ENCODE measurements at places on chromosomes 7 and 10.

DNA sequence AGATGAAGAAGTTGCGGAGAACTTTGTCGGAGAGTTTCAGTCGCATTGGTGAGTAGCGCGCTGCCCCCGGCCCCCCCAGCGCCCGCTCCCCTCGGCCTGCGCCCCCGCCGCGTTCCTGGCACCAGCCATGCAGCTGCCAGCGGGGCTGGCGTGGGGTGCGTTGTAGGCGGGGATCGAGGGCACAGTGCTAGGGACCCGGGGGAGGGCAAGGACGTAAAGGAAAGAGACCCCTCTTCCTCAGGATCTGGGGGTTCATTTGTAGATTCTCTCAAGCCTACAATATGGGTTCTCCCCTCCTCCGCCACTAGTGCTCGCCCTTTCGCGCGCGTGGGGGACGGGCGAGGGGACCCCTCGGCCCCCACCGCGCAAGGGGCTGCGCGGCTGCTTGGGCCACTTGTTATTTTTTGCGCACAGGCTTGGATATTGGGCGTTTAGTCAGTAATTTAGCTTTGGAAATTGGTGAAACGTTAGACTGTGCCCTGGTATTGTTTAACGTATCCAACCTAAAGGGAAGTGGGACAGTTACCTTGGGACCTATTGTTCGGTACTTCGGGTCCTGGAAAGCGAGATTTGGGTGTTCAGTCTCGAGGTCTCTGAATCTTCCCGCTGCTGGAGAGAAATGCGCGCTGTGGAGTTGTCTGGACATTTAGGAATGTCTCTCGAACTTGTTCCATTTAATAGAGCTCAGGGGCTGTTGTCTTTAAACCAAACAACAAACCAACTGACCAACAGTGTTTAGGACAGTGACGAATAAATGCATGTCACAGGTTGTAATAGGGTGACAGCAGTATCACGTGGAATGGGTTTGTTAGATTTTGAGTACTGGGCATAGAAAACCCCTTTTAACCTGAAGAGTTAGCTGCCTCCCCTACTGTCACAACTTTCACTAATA lies 796 bp downstream of the CDK14 start:
- DNase-seq = peak; percentile 58

- DNase-seq = no peak
These were observed 14.7 kb downstream of the AHR start for GRCh38 chr7:17313194-17313593.

- no peak for DNase-seq
These were observed 2.6 kb upstream of the TCERG1L start for GRCh38 chr10:131314148-131314547.

DNA sequence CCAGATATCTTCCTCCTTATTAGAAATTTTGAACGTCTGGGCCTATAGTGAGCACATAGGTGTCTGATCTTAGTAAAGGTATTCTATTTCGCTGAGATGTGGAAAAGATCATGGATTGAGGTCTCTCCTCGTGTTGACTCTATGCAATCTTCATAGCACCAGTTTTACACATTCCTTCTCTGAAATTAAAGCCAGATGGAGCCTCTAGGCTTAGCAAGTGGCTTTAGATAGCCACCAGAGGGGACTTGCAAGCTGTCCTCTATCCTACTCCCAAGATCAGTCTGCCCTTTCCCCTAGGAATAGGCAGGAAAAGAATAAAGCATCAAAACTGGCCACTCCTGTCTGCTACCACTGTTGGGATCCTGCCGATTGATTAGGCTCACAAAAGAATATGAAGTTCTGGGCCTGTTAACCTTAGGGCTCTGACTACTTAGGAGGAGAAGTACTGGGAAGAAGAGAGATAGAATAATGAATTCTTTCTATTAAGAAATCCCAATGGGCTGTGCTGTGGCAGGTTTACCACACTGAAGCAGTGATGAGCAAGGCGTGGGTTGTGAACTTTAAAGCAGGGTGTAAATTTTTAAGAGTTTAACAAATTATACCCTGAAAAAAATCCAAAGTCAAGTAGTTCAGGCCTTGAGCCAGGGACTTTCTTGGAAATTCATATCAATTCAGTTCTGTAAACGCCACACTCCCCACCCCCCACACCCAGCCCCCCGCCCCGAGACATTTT lies 2.2 kb upstream of the STRIP2 start:
- no peak for DNase-seq

DNA sequence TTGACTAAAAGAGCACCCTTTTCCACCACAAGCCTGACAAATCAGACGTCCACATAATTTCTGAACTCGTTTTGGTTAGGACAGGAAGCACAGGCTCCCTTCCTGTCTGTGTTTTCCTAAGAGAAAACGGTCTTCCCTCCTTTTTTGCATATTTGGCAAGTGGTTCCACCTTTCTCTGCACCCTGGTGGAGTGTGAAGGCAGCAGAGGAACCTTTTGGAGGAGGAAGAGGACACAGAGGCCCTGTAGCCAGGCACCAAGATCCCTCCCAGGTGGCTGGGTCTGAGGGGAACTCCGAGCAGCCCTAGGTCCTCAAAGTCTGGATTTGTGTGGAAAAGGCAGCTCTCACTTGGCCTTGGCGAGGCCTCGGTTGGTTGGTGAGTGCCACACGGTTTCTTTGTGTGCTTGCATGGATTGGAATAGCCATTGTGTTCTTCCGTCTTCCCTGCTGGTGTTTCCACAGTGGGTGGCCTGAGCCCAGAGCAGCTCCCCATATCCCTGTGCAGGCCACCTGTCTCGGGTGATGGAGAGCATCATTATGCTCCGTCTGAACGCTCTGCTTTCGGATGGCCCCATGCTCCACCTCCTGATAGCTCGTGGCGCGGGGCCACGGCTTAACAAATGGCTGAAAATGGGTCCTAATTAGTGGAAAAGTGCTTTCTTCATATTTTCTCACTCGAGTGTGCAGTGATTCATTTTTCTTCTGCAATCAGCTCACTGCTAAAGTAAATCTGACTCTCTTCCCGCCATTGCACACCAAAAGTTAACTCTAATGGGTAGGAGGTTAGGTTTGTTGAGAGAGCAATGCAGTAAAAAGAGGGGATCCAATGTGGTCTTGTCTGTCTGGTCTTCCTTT lies 4.2 kb downstream of the IKZF1 start:
- peak; percentile 65 for DNase-seq

DNA sequence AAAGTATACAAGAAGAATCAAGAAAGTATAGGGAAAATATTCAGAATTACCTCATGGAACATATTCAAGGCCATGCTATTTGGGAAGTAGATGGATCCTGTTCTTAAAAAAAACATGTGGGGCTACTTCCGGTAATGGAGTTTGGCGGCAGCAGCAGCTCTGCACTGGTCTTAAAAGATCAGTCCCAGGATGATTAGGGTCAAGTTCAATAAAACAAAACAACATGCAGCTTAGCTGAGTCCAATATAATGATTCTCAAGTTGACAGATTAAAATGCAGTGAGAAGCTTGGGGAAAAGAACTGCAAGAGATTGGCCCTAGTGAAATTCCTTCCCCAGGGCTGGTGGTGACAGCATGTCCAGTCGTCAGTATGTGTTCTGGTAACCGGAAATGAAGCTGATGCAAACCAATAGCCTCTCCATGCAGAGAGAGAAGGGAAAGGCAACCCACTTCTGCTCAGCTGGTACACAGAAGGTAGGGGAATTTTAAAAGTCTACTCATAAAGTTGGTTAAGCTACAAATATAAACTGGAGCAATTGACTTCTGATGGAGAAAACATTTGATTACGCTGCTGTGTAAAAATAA lies 305.1 kb upstream of the IMMP2L start:
- no peak for DNase-seq

GRCh38 chr10:36608866-36609265 lies 516.5 kb upstream of the ANKRD30A start:
- no peak for DNase-seq

DNA sequence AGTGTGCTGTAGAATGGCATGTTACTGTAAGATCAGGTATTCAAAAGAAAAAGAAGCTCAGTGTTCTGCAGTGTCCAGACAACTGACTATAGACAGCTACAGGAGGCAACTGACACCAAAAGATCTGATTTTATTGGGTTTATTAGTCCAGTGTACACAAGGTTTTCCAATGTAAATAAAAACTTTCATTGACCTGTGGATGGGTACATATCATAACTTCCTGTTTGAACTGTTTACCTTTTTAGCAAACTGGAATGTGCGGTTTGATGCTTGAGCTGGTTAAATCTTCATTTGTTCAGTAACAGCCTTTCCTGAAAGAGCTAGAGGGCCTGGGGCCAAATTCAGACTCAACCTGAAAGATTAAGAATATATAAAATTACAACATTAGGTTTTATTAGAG lies 172.6 kb upstream of the SP8 start:
- DNase-seq = no peak

DNA sequence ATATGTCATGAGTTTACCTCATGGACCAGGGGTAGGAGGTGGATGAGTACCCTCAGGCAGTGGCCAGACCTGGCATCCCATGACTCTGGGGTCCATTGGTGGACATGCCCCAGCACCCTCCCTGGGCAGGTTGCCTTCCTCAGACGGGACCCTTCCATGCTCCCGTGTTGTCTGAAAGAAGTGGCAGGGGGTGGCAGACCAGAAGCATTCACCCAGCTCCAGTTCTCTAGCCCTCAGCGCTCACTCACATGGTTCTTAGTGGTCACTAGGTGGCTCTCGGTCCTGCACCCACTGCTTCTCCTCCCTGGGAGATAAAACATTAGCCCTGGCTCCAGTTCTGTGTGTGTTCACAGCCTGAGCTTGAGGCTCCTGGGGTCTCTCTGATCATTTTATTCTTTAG lies 6.0 kb downstream of the RBP3 start:
- no peak for DNase-seq

All from GM06990 (cell line).